Left hindlimb (tissue), 1 donor: ENCODE measurements at places on chromosomes 12 and 14.

GRCh38 chr12:128797119-128798118 lies 26.3 kb downstream of the SLC15A4 start:
- no peak for DNase-seq

DNA sequence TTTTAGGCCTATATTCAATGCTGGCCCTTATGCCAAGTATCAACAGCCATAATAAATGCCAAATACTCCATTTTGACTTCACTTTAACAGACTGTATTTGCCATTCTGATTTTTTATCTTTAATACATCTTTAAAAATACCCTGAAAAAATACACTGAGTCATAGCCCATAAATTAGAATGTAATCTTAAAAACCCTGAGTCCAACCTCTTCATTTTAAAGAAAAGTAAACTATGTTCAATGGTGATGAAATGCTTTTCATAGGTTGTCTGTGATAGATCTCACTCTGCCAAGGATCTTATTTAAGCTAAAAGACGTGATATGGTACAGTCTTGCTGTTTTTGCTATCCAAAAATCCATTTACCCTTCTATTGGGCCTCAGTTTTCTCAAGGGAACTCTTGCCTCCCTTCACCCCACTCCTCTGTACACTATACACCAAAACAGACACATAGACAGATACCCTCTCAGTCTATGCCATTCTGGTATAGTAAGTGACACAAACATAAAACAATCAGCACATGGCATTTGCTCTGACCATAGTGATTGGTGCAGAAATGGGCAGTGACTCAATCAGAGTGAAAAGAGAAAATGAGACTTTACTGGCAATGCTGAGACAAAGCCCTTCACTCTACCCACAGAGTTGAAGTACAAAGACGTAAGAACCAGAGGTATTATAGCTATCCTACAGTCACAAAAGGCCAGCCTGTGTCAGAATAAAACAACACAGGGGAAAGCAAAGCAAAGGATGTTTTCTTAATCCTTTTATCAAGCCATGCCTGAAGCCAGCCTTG lies 49.1 kb downstream of the BTG1 start:
- DNase-seq, result no peak

GRCh38 chr14:74952697-74953484 lies 2.5 kb downstream of the PGF start:
- DNase-seq, result peak; percentile 38

- DNase-seq, result peak; percentile 88
These were observed at the start of gene BCAT1 for GRCh38 chr12:24948757-24949722. Gene BCAT1 (minus strand): TSS chr12:24949101. CDS start chr12:24948932, 169 bp downstream.

DNA sequence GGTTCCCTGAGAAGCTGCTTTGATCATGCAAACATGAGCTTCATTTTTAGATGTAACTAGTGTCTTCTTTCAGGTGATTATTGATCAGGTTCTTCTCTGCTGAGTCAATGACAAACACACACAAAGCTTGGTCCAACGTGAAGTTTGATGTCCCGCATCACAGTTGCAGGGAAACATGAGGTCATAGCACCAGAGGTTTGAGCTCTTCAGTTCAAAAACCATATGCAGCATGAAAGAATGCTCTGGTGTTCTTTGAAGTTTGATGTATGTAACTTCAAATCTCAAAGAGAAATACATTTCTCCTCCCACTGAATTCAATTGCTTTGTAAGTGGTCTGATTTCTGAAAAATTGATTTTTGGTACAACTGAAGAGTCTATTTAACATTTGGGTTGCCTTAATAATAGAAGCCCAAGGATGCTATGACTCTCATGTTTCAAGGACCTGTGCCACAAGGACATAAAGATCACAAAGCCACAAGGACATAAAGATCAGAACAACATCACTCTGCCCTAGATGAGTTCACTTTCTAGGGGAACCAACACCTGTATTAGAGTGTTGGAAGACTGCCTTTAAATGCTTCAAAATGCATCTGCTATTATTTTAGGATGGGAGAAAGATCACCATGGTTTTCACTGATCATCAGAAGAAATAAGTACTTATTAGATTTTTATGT lies 31.1 kb upstream of the AMIGO2 start:
- no peak for DNase-seq

DNA sequence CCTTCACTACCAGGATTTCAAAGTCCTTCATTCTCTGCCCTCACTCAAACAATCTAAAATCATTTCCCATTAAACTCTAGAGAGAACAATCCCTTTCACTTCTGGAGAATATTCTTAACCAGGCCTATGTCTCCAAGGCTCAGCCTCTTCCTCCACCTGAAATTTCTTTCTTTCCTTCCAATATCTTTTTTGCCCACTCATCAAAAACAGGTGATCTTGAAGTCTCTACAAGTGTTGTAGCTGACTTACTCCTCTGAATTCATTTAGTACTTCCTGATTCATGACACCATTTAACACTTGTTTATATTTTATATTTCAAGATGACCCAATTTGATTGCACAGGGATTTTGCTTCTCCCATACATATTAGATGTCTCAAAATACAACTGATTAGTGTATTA lies 66.7 kb upstream of the PDZRN4 start:
- DNase-seq, result no peak

DNA sequence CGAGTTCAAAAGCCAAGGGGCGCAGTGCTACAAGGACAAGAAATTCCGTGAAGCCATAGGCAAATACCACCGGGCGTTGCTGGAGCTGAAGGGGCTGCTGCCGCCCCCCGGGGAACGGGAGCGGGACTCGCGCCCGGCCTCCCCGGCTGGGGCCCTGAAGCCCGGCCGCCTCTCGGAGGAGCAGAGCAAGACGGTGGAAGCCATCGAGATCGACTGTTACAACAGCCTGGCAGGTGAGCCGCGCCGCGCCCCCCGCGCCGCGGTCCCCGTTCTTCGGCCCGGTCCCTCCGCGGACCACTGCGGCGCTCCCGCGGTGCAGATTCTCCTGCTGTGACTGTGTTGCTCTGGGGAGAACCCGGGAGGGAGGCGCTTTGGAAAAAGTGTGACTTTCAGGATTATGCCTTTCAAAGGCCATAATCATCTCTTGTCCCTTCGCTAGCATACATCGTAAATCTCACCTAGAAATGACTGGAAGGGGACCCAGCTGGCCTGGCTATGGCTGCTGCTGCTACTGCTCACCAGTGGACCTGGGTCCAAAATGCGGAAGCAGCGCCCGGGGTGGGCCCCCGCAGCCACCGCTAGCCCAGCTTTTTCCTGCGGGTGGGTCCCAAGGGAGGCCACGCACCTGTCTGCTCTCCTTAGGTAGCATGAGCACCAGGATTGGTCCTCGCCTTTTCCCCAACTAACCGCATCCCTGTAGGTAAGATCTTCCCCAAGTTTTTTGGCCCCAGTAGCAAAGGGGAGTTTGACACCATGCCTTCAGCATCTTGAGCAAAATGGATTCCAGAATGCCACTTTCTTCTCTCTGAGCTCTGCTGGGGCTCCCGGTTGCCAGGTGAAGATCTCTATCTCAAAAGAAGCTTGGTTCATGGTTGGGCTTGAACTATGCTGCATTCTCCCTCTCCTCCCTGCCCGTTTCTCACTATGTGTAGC lies 853 bp downstream of the TTC9 start:
- DNase-seq, result no peak

DNA sequence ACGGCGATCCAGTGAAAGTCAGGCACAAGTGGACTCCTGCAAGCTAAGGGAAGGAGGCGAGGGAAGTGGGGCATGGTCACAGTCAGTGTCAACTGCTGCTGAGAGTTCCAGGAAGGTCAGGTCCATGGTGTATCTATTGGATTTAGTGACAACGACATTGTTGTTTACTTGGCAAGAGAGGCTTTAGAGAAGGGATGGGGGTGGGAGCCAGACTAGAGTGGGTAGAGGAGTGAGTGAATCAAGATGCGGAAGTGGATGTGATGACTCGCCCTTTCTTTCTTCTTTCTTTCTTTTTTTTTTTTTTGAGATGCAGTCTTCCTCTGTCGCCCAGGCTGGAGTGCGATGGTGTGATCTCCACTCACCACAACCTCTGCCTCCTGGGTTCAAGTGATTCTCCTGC lies 12.5 kb downstream of the P2RX7 start:
- no peak for DNase-seq

DNA sequence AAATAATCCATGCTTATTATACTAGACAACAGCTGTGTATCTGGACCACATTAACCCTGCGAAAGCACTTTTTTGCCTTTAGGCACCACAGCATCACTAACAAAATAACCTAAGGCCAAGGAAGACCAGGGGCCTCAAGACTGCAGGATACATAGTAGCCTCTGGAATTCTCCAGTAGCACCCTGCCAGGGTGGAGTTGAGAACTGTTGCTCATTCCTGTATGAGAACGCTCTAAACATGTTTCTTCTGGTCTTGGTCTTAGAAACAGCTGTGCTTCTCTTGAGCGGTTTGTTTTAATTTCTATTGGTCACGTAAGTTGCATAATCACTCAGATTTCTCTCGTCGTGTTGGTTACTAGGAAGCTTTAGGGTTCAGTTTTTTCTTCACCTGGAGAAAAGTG lies 7.9 kb downstream of the B4GALNT3 start:
- no peak for DNase-seq

- DNase-seq, result no peak
These were observed 9.8 kb downstream of the RTL1 start for GRCh38 chr14:100893760-100894159.

DNA sequence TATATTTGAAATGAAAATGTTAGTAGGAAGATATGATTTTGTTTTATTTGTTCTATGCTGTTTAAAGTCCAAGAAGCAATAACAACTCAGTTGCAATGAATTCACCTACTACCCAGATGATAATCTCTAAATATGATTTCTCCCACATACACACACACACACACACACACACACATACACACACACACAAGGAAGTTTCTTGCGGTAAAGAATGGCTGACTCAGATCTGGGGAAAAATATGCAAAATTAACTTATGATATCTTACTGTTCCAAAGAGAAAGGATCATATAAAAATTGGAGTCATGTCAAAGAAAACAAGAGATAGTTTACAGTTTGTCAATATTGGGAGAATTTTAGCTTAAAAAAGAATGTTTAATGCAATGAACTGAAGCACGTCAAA lies 456.7 kb downstream of the SLC16A7 start:
- no peak for DNase-seq

- no peak for DNase-seq
These were observed 278.8 kb downstream of the ZFP36L1 start for GRCh38 chr14:68513838-68514607.

DNA sequence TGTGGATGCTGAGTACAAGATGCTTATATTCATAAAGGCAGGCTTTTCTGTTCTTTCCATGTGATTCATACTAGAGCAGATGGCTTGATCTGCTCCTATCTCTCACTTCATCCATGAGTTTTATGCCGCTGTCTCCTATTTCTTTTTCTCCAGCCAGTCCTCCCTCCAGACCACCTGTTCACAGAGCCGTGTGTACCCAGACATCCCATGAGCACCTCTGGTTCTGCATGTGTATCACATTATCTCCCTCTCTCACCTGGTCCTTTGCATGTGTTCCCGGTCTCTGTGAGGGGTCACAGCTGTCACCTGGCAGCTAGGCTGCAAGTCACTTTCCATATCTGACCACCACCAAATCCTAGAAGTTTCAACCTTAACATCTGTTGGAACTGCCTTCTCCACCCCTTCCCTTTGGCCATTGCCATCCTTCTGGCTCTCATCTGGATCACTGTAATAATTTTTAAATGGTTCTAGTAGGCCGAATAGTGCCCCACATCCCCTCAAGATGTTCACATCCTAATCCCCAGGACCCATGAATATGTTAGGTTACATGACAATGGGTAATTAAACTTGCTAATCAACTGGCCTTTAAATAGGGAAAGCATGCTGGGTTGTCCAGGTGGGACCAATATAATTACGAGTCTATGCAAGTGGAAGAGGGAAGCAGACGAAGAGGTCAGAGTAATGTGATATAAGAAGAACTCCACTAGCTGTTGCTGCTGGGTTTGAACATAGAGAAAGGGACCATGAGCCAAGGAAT lies 168.1 kb downstream of the SNAPC1 start:
- DNase-seq, result no peak

GRCh38 chr14:60090864-60091519 lies 731 bp upstream of the PCNX4 start:
- DNase-seq, result peak; percentile 83

GRCh38 chr12:46380022-46380796 lies 7.6 kb upstream of the SLC38A2 start:
- no peak for DNase-seq

DNA sequence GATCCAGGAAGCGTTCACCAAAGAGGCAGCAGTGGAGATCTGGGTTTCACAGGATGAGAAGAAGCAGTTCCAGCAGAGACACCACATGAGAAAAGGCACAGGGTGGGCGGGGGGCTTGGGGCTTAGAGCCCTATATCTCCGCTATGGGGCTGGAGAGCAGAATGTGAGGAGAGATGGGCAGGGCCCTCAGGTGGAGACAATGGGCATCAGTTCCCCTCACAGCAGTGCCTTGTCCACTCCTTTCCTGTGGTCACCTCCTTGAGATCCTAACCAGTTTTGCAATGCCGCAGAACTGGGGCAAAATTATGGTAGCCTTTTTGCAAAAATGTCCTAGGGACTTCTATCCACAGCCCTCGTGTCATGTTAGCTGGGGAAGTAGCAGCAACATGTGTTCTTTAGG lies 27.5 kb downstream of the DHRS2 start:
- DNase-seq, result no peak

DNA sequence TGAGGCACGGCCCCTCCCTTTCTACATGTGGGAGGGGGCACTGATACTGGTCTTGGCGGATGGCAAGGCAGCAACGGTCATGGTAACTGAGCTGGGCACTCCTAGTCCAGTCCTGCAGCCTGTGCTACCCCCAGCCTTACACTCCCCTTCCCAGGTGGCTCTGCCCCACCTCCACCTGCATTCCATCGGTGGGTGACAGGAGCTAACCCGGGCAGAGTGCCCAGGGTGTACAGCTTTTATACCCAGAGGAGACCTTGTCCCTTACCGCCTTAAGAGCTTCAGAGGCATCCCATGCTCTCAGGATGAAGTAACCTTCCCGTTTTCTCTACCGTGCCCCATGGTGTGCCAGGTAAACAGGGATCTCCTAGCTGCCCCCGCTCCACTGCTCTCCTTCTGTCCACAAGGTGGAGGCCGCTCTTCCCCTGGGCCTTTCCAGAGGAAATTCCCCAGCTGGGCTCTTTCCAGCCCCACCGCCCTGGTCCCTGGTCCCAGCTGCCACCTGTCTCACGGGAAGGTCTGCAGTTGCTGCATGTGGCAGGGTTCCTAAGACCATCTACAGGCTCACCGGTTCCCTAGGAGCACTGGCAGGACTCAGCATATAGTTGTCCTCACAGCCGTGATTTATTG lies 20.5 kb downstream of the BRI3BP start:
- DNase-seq, result no peak

GRCh38 chr12:40194846-40195245 lies 30.0 kb upstream of the LRRK2 start:
- no peak for DNase-seq

DNA sequence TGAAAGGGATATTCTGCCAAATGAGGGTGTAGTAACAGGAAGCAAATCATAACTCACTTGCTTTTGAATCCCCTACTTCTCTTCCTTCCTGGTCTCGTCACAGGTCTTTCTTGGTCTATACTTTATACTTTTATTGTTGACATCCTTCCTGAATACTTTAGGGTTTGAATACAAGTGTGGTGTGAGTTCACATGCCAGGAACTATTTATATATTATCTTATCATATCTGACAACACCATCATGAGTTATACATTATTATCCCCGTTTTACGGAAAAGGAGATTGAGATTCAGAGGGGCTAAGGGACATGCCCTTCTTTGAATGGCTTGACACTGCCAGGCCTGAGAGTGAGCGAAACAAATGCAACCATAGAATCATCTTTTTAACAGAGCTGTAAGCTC lies 33.0 kb upstream of the TSPAN8 start:
- DNase-seq, result no peak
